ENCODE measurements at places on chromosomes 11 and 22. TPM values are rescaled to one million over a fixed set of nuclear protein-coding genes. Genes with fewer than 3 reads are reported as not detected.

GRCh38 chr11:17498475-17498874, 21.8 kb upstream of the ABCC8 start:
- DNase-seq: no peak

Gene DGAT2
- 1.1 TPM for polyA plus RNA-seq

Gene MMP27
- polyA plus RNA-seq: not detected

GRCh38 chr11:103806130-103806895, 230.1 kb upstream of the DDI1 start:
- peak; percentile 49 for DNase-seq

- DNase-seq: no peak
These were observed 241.6 kb downstream of the DLG2 start for GRCh38 chr11:85385547-85385946.

Gene CCDC73
- polyA plus RNA-seq: not detected

Gene CARD18
- not detected for polyA plus RNA-seq

DNA sequence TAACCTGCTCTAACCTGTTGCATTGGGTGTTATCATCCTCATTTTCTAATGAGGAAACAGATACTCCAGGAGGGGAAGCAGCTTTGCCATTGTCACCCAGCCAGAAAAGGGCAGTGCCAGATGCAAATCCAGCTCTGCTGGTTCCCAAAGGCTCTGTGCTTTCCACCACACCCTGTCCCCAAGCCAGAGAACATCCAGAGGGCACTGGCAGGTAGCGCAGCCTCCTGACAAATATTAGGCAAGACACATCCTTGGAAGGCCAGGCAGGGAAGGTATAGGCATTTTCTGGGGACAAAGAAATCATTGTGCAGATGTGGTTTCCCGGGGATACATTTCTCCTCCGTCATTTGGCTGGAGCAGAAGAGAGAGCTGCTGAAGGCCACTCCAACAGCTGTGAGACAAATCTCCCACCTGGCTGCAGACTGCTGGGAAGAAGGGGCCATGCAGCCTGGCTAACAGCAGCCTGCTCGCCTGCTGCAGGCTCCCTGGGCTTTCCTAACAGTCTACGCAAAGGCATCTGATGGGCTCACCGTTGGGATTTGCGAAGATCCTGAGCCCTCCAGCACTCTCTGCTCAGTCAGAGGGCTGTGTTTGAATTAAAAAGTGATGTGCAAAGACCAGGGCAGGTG, 93.9 kb upstream of the PITPNB start:
- DNase-seq: no peak

Gene SOX6
- polyA plus RNA-seq: 1.9 TPM

Gene MN1
- 1.3 TPM for polyA plus RNA-seq

Gene ENTHD1
- not detected for polyA plus RNA-seq

DNA sequence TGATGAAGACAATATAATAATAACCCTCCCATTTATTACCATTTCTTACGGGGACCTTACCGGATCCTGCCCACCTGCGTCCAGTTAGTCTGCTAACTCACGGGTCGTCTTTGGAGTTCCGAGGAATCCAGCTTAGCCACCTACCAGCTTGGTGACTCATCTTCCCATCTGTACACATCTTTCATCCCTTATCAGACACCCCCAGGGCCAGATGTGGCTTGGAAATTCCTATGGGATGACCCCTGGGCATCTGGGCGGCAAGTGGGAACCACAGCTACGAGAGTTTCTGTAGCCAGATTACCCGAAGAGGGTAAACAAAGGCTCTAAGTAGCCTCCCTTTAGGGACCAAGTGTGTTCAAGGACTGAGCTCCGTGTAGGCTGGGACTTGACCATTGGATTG, 12.8 kb upstream of the PRR5 start:
- DNase-seq: no peak
